Right lung (tissue), 10 donors: ENCODE measurements at places on chromosomes 12 and 14. TPM values are rescaled to one million over a fixed set of nuclear protein-coding genes. Genes with fewer than 3 reads are reported as not detected.

Gene ZC2HC1C
- 3.1 TPM for polyA plus RNA-seq

Gene RNASE7
- 0.12 TPM for polyA plus RNA-seq

Gene KRT73
- 0.13 TPM for polyA plus RNA-seq

Gene KMT2D
- 50.4 TPM for polyA plus RNA-seq

Gene CIROP
- not detected for polyA plus RNA-seq

Gene SYCP3
- polyA plus RNA-seq = 1.4 TPM

Gene B4GALNT3
- 2.2 TPM for polyA plus RNA-seq

Gene PAH
- 0.31 TPM for polyA plus RNA-seq

Gene RIN3
- polyA plus RNA-seq = 20.8 TPM
